ENCODE measurements at places on chromosomes 7 and 10.

- no peak for DNase-seq
Observed at GRCh38 chr10:16155834-16156233, 281.0 kb upstream of the PTER start.

DNA sequence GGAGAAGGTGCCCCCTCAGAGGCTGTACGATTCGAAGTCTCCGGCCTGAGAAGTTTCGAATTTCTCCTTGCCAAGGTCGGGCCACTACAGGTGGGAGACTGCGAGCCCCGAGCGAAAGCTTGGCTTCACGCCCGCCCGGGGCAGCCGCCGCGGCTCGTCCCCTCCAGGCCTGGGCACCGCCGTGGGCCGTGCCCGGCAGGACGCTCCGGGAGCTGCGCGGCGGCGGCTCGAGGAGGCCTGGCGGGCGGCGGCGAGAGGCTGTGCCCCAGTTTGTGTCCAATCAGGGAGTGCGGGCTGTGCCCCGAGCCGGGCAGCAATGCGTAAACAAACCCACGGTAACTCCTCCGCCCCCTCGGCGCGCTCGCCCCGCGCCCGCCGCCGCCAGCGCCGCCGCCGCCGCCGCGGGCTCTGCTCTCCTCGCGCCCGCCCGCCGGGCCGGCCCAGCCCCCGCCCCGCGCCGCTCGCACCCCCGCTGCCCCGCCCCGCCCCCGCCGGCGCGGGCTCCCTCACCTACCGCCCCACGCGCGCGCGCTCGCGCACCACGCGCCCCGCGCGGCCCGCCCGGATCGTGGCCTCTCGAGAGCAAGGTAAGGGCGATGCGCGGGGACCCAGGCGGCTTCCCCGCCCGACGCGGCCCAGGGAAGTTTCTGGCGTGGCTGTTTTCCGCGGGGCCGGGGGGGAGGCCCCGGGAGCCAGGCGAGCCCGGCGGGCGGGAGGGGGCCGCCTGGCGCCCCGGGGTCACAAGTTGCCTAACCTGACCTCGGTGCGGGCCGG lies 57.8 kb upstream of the PCGF5 start:
- peak; percentile 68 for DNase-seq

- DNase-seq: no peak
Observed at GRCh38 chr10:47348661-47349470, 703 bp downstream of the RBP3 start.

- DNase-seq: no peak
Observed at GRCh38 chr10:76946270-76946669, 691.3 kb downstream of the KCNMA1 start.

- DNase-seq: no peak
Observed at GRCh38 chr10:12513775-12514673, 164.7 kb downstream of the CAMK1D start.

- no peak for DNase-seq
Observed at GRCh38 chr10:90218846-90219245, 517.5 kb downstream of the KIF20B start.

DNA sequence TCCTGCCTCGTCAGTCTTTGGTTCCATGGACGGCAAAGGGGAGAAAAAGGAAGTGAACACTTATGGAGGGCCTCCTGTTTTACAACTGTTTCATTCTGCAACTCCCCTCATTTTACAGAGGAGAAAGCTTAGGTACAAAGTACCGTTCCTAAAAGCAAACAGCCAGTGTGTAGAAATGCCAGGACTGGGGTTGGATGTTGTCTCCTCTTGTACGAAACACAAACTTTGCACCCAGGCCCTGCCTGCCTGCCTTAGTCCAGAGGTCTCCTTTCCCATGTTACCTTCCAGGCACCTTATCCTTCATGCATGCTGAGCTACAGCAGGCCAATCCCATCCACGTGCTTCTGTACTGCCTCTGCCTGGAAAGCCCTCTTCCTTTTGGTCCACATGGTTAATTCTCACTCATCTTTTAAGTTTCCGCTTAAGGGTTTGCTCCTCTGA lies 86.0 kb downstream of the ICA1 start:
- no peak for DNase-seq

DNA sequence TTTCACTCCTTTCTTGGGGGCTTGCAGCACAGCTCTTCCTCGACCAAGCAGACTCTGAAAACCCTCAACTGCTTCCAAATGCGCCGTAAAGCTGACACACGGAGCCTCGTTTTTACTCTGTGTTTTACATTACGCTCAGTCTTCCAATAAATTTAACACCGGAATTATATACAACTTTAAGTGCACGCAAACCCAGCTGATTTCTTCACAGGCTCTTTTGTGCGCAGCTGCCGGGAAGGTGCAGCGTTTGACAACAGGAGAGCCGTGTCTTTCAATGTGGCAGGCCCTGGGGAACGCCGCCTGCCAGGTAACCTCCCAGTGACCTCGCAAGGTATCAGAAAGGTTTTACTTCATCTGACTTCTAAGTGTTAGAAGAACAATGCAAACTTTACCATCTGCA lies 35.0 kb downstream of the GFRA1 start:
- DNase-seq: no peak

GRCh38 chr10:131779661-131780394 lies 121.0 kb upstream of the PPP2R2D start:
- DNase-seq: no peak

- DNase-seq: no peak
Observed at GRCh38 chr10:114822444-114823076, 980 bp downstream of the FHIP2A start.

GRCh38 chr7:144050093-144050492 lies 1.3 kb downstream of the OR2A5 start:
- DNase-seq: no peak

DNA sequence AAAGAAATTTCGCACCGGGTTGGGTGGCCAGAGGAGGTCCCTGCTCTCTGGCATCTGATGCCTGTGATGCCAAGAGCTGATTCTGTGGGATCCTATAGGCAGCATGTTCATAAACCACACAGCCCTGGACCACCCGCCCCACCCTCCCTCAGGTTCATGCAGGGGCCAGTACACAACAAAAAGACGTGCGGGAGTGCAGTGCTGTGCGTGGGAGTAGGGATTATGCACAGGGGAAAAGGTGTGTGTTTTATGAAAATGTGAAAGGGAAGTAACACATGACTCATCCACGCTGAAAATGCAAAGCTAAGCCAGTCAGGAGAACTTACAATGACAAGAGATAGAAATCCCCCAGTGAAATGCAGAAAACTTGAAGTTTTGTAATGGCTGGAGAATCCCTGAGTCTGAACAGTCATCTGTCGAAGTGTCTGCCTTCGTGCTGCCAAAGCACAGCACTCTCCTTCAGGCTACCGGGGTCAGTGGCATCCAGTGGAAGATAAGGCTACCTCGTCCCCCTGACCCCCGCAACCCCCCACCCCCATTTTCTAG lies 1.1 kb downstream of the KIAA1217 start:
- DNase-seq: peak; percentile 13

DNA sequence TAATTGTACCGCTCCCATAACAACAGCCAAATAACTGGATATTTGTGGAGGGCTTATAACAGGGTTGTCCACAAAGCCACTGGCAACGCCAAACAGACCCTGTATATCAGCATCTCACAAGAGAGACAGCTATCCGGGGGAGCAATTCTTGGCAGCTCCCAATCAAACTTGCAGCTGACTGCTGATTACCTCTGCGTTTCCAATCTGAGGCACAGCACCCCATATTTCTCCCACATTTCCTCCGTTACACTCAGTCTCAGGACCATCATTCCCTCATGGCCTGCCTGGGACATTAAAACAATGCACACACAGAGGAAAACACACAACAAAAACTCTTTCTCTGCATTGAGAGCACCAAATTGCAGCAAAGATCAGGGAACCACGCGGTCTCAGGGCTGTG lies 67.8 kb upstream of the SDK1 start:
- no peak for DNase-seq

GRCh38 chr10:130901311-130902165 lies 410.0 kb downstream of the TCERG1L start:
- DNase-seq: no peak

DNA sequence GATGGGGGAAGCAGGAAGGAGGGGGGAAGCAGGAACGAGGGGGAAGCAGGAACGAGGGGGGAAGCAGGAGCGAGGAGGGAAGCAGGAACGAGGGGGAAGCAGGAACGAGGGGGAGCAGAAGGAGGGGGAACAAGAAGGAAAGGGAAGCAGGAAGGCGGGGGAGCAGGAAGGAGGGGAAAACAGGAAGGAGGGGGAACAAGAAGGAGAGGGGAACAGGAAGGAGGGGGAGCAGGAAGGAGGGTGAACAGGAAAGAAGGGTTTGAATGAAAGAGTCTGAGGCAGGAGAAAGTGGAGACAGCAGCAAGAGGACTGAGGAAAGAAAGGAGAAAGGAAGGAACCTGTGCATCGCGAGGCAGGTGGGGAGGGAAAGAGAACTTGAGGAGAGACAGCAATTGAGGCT lies 256.6 kb downstream of the PTEN start:
- DNase-seq: no peak

GRCh38 chr10:50219200-50219599 lies 32.1 kb downstream of the ASAH2 start:
- DNase-seq: no peak
